ENCODE measurements at places on chromosomes 5 and 9. TPM values are rescaled to one million over a fixed set of nuclear protein-coding genes. Genes with fewer than 3 reads are reported as not detected.
A peak's percentile ranks its signal among the peaks of the same experiment; 100 is the strongest.

DNA sequence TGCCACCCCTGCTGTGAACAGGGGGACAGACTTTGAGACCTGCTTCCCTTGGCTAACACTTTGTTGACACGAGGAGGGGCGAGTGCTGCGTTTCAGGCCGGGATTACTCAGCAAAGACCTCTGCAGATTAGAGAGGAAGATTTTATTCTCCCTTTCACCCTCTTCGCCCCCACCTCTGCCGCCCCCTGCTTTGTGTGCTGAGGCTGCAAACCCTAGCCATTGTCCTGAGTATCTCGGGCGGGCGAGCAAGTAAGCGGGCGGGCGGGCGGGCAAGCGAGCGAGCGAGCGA is 6.0 kb downstream of the ISL1 start:
- no peak for DNase-seq

DNA sequence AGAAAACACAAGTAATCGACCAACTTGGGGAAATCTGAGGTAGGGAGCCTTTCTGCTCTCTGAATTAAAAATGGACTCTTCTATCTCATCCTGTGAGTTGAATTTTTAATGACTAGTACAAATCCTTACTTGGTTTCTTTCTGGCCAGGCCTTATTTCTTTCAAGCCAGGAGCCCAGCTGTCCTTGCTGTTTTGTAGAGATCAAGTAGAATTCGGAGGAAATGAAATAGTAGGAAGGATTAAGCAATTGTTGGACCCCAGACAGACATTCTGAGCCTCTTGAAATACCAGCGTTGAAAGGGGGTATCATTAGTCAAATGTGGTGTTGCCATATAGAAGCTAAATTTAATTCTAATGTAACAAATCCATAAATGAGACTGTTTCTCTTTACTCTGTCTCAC is 53.7 kb upstream of the SMIM15 start:
- no peak for DNase-seq

DNA sequence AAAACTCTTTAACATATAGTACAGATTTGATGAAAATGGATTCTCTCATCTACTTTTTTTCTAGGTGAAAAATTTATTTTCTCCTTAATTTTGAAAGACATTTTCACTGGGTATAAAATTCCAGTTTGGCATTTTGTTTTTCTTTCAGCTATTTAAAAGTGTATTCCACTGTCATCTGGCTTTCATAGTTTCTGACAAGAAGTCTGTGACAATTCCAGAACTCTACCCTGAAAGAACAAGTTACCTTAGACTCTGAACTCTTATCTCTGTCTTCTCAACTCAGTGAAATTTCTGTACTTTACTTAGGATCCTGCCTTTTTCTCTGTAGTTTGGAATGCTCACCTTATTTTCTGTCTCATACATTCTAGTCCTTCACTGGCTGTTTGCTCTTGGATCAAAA is 161.7 kb downstream of the RANBP17 start:
- no peak for DNase-seq

- DNase-seq, result no peak
Observed at GRCh38 chr9:89109666-89110065, 69.0 kb downstream of the SHC3 start.

GRCh38 chr9:6495466-6495865 is 82.5 kb downstream of the UHRF2 start:
- no peak for DNase-seq

DNA sequence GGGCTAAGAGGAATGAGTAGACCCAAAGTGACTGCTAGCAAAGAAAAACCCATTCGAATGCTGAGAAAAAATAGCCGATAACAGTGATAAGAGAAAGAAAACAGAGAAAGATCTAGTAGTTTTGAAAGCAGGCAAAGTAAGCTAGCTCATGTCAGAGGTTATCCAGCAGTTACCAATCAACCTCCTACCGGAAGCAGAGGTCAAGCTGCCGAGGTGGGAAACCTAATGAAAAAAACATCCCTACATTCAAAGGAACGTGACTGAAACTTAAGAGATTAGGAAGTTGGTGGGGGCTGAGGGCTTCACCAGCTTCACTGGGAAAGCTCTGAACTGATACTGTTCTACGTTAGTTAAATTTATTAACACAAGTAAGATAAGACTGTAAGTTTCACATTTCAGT is 32.6 kb downstream of the SSBP2 start:
- peak; percentile 49 for DNase-seq

- DNase-seq, result no peak
Observed at GRCh38 chr5:542319-543311, 18.4 kb upstream of the SLC9A3 start.

- DNase-seq, result peak; percentile 91
Observed at GRCh38 chr5:128038643-128039042, 44.9 kb upstream of the SLC12A2 start.

Gene WDR31
- total RNA-seq, result 1.4 TPM

Gene NDFIP1
- total RNA-seq, result 44.9 TPM

All from pulmonary artery endothelial cell (primary cell).